ENCODE measurements at places on chromosomes 7 and 10.

- DNase-seq, result no peak
Observed at GRCh38 chr10:126580873-126581647, 89.4 kb downstream of the C10orf90 start.

GRCh38 chr10:77609781-77610272 lies 27.8 kb downstream of the KCNMA1 start:
- no peak for DNase-seq

- no peak for DNase-seq
Observed at GRCh38 chr7:20172736-20173334, 44.3 kb downstream of the MACC1 start.

- DNase-seq, result no peak
Observed at GRCh38 chr7:26657206-26657641, 207.2 kb downstream of the SKAP2 start.

DNA sequence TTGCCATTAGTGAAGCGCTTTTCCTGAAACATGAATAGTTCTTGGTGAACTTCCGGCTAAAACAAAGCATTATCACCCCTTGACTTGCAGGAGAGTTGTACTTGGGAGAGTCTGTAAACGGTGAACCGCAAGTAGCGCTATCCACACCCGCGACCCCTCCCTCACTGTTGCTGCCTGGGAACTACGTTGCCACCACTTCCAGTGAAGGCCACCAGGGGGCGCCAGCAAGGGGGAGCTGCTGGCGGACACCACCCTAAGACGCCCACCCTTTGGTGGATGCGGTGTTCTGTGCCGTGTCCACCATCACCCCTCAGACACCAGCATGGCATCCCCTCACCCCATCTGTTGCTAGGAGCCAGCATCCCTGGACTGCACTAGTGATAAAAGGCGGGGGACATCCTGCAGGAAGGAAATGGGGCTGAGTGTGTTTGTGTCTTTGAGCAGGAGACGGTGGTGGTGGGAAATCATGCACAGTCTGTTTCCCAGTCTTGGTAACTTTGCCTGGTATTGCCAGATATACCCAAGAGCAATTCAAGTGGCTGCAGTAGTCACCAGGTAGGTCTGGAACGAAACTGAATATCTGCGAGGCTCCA lies 298.2 kb downstream of the FRMD4A start:
- peak; percentile 31 for DNase-seq
